ENCODE measurements at places on chromosomes 6 and 20.

DNA sequence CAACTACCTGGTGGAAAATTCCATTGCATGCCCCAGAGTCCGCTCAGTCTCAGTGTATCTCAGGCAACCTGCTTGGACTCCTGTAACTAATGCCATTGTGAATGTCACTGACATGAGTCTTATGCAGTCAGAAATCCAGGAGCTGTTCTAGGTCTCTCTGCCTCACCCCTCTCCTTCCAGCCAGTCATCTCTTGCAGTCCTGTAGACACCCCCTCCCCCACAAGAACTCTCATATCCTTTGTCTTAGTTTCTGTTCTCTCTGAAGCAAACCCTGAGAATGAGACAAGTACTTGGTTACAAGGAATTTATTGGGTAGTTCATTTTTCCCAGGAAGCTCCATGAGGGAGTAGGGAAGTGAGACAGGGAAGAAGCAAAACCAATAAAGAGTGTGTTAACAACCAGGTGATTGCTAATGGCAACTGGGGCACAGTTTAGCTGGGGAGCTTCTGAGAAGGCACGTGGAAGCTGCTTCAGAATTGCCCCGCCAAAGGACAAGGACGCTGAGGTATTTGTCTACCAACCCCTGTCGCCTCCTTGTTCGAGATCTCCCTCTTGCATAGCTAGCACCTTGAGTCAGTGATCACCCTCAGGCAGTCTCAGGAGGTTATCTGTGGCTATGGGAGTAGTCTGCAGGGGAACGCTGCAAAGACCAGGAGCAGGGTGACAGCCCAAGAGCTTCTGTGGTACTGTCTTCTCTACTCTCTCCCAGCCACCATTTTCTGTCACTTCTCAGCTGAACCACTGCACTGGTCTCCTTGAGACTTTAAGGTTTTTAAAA is 911.4 kb upstream of the FLRT3 start:
- no peak for DNase-seq

DNA sequence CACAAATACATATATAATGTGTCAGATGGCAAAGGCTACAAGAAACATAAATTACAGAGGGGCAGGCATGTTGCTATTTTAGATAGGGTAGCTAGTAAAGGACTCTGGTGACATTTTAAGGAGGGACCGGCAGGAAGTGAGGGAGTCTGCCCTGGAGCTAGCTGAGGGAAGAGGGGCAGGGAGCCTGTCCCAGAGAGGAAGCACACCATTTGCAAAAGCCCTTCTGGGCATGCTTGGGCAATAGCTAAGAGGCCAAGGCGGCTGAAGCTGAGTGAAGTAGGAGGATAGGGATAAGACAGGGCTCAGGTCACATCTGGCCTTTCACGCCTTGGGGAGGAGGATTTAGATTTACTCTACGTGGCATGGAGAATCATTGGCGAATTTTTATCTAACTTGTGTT is 96.2 kb downstream of the RTN4IP1 start:
- no peak for DNase-seq

DNA sequence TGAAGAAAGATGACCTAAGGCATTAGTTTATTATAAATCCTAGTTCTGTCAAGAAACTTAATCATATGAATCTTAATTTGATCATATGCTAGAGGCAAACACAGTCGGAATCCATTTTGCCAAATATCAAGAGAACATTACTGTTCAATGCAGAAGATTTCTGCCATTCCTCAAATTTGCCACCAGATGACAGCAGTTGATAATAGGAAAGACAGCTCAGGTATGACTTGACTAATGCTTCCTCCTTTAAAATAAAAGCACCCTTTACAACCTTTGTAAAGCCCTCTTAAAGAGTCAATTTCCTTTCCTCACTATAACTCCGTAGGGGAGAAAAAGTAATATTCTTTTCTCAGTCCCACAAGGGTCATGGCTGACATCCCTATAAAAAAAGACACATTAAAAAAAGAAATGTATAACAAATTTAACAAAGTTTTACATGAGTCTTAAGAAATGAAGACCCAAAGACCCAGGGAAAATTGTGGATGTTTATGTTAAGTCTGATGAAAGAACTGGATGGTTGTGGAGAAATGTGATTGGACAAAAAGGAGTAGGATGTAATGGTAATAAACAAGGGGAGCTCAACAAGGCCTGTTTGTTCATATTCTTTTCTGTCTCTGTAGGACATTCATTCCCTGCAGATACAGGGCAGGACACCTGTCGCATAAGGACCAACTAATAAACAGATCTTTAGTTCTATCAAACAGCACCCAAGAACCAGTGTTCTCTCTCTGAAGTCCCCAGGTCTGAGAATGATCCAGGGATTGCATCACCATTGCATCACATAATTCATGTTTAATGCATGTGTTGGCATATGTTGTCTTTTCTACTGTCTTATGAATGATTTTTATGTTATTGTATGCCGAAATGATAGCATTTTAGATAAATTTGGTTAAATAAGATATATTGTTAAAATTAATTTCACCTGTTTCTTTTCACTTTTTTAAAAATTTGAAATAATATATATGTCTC is 23.0 kb upstream of the IL17A start:
- peak; percentile 38 for DNase-seq

DNA sequence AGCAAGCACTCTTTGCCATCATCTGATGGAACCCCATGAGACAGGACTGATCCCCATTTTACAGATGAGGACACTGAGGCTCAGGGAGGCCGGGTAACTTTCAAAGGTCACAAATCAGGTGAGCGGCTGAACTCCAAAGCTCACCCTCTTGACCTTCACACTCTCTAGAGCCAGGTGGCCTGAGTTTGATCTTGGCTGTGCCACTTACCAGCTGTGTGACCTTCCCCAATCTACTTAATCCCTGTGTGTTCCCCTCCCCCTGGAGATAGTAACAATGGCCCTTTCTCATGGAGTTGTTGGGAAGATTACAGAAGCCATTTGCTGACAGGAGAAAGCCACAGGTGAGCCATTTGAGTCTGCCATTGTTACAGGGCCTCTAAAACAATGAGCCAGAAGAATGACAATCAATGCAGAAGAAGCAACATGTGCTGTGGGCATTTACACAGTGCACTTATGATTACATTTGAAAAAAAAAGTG is 34.5 kb downstream of the BMP7 start:
- no peak for DNase-seq

DNA sequence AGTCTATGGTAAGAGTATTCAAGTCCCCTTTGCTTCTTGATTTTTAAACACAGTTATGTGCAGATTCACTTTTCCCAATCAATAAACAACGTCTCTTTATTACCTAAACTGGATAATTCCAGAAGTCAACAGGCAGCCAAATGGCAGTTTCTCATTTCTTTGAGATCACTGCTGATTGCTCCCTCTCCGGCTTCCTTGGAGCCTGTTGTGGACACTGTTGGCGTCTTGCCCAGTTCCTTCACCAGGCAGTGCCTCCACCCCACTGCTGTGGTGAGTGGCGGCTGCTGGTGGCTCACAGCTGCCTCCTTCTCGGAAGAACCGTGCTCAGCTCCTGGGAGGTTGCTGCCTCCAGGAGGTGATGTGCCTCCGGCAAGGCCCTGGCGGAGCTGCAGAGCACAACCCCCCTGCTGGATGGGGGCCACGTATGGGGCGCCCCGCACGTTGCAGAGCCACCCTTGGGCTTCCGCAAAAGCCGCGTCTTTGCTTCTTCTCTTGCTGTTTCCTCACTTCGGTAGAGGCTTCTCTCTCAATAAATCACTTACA is 105.1 kb upstream of the CNKSR3 start:
- peak; percentile 87 for DNase-seq

DNA sequence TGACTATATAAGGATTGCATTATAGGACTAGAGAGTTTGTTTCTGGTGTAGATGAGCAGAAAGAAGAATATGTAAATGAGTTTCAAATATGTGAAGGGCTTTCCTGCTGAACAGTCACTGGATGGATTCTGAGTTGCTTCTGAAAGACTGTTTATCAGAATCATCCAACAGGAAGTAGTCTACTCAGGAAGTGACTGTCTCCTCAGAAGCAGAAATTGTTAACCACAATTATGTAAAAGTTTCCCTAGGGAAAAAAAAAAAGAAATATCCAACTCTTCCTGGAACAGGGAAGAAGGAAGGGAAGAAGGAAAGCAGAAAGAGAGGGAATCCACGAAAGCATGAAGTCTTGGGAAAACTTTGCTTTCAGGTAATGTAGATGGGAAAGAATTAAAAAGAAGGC is 138.9 kb downstream of the TENT5A start:
- no peak for DNase-seq

GRCh38 chr6:45741437-45742171 is 274.1 kb downstream of the CLIC5 start:
- DNase-seq, result no peak

GRCh38 chr6:47381036-47381435 is 71.3 kb upstream of the TNFRSF21 start:
- no peak for DNase-seq

GRCh38 chr6:135096403-135097130 is 41.9 kb upstream of the HBS1L start:
- no peak for DNase-seq

DNA sequence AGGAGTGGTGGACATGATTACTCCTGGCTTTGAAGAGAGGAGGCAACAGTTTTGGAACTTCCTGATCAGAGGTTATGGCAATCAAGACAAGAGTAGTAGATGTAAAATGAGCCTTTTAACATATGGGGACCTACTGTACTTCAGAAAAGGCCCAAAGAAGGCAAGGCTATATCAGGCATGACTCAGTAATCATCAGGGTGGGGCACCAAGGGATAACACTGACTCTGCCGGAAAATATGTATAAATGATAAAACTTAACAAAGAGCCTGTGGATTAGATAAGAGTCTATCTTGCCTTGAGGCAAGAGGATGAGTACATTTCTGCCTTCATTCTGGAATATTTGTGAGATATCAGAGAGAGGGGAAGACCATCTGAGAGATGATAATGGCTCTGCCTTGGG is 1389.9 kb upstream of the MAP3K7 start:
- no peak for DNase-seq

DNA sequence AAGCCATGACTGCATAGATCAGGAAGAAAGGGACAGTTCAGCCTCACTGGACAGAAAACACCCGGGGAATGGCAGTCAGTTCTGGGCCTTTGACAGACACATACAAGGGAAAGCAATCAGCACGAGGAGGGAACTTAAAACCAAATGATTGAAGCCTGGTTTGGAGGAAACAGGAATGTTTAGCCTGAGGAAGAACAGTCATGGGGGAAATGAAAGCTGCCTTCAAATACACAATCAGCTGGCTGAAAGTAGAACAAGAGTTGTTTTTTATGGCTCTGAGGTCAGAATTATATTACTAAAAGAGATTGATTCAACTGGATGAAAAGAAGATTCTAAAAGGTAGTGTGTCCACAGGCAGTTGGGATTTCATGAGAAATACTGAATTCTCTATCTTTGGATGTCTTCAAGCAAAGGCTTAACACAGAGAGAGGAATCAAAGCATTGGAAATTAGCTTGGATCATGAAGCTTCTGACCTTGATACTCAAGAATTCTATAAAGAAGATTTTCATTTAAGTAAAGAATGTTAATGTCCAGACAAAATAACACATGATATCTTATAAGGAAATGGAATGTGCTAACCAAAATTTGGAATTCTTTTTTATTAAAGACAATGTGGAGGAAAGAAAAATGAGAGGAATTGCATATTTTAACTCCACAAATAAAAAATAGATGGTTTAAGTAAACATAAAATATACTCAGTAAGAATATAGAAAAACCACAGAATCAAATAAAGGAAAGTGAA is 216.6 kb downstream of the IBTK start:
- DNase-seq, result no peak

GRCh38 chr6:10759884-10760329 is 12.3 kb downstream of the TMEM14B start:
- peak; percentile 40 for DNase-seq

DNA sequence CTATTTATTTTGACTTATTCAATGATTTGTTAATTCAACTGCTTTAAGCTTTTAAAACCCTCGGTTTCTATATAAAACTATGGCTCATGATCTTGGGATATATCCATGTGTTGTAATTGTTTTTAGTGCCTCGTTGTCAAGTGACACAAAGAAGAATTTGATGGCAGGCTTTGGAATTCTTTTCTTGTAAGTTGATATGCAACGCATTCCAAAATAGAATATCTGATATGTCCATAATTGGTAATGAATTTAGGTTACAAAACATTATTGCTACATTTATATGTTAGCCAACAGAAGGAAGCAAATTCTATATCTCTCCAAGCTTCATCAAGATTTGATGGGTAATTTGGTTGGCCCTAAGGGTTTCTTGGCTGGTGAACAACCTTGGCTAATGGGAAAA is 220.4 kb upstream of the RIMS1 start:
- DNase-seq, result no peak

DNA sequence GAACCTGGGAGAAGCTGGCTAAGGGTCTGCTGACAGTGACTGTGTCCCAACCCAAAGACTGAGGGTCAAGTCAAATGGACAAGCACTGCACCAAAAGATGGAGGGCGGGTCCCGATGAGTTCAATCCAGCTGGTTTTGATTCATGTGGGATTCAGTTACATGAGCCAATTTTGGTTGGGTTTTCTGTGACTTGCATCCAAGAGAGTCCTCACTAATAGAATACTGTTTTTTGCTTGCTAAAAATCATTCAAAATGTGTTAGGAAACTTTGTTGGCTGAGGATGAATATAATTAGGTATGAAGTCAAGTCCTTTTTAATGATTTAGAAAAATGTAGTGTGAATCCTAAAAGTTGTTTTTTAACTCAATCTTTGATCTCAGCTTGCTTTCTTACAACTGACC is 323.8 kb upstream of the NOX3 start:
- no peak for DNase-seq

DNA sequence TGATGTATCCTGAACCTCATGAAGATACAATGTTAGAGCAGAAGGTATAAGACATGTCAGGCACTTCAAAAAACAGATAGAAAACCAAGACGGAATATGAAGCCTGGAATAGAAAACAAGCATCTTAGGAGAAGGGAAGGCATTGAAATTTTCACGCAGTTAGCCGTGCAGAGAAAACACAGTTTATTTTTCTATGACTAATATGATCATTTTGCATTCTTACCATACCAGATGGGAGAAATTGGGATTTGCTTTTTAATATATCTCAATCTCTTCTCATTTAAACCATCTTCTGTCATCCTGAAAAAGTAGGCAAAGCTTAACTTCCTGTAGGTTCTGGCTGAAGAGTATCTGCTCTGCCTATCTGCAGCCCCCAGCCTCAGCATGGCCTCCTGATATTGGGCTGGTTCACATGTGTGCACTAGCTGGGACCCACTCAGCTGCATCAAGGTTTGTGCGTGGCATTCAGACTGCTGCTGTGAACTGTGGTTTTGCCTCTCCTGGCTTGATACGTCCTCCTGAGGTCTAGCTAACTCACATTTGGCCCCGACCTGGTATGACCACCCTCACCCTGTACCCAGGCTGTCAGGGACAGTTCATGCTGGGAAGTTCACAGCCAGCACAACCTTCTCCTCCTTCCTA is 392.5 kb upstream of the SASH1 start:
- no peak for DNase-seq
